ENCODE measurements at places on chromosomes 3 and 15.

- peak; percentile 60 for DNase-seq
These were observed 5.8 kb upstream of the MESP1 start for GRCh38 chr15:89756897-89757296.

- no peak for DNase-seq
These were observed 1.4 kb upstream of the NECTIN3 start for GRCh38 chr3:111069974-111070771.

- no peak for DNase-seq
These were observed 5.7 kb upstream of the A4GNT start for GRCh38 chr3:138137861-138138260.

DNA sequence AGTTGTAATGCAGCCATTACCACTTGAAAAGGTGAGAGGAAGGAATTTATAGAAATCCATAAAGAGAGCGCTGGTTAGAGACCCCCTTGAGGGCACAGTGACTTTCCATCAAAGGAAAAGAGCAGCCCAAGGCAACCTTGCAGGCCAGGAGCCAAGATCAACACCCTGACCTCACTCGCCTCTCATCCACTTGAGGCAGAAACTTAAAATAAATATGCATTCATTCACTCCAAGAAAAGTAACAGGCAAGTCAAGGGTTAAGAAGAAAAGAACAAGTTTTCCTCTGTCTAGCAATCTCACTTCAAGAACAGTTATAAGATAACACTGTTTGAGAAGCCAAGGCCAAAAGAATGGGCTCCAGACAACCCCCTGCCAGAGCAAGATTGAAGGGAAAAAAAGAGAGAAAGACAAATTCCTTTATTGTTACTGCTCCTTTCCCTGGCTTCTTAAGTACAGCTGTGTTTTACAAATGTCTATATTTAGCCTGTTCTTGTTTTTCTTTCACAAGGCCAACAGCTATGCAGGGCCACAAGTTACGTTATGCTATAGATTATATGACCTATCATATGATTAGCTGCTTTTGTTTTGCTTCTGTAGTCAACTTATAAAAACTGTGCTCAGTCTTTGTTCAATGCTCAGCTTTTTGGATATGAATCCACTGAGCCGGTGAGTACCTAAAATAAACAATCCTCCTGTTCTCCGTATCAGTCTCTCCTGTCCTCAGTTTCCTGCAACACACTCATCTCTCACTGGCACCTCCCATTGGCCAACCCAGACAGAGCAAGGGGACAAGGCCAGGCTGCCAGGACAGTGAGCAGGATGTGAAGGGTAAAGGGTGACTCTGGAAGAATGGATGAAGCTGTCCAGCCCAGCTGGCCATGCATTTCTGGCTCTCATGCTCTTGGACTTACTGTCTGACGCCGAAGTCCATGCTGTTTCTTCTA lies 15.8 kb upstream of the SSUH2 start:
- peak; percentile 25 for DNase-seq

DNA sequence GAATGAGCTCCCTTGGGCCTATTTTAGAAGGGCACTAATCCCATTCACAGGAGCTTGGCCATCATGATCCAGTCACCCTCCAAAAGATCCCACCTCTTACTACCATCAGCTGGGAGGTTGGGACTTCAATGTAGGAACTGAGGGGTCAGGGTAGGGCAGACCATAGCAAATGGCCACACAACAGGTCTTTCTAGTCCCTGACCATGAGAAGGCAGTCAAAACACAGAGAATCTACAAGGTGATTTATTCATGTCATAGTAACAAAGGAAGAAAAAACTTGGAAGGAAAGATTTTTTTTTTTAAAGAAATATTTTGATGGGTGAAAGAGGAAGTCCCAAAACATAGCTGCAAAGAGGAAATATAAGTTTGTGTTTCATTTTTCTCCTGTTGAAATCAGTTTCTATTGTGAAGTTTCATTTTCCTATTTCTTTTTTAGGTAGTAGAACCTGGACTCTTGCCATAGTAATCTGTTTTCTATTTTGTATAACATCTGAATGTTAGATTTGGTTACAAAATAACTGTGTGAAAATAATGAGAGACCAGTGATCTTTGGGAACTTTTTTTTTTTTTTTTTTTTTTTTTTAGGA lies 23.5 kb upstream of the TNFSF10 start:
- no peak for DNase-seq

- DNase-seq: peak; percentile 22
These were observed 38.2 kb upstream of the GOLGA8B start for GRCh38 chr15:34621675-34622074.

DNA sequence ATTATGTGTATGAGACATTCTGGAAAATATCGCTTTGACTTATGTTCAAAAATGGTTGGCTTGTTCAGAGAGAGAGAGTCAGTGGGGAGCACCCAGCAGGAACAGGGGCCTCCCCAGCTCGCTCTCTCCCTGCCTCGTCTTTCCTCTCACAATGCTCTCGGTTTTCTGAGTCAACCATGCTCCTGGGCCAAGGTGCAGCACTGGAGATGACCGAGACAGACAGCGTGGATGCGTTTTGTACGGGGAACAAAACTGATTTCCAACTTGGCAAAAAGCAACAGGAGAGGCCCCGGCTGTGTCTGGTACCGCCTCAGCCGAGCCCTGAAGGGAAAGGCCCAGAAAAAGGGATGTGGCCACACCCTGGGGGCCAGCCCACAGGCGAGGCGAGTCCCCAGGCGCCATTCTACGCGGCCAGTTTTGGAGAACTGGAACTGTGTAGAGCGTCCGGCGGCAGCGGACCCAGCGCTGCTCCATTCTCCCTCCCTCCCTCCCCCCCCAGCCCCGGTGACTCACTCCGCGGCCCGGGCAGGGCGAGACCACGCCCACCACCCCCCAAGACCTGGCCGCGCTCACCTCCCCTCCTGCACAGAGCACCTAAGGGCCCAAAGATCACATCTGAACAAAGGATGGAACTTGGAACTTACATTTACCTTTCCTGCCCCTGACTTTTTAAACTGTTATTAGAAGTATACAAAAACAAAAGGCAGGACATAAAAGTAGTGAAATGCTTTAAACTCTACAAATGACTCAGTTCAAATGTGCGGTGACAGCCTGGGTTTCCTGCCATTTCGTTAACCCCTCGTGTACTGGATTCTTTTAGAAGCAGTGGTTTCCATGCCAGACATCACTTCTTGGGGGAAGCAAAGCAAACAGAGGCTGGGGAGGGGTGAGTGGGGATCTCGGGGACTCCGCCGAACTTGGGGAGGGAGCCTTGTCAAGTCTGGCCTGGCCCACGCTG lies 12.7 kb downstream of the ATP10A start:
- DNase-seq: peak; percentile 52

- DNase-seq: no peak
These were observed 66.8 kb downstream of the FLNB start for GRCh38 chr3:58074997-58075396.

- DNase-seq: no peak
These were observed 121.0 kb downstream of the PDZRN3 start for GRCh38 chr3:73503781-73504180.

- DNase-seq: no peak
These were observed 93.7 kb downstream of the TMEM266 start for GRCh38 chr15:76153241-76154197.

GRCh38 chr3:38382506-38383080 lies 36.0 kb downstream of the XYLB start:
- no peak for DNase-seq

All from stomach (tissue), 19 donors.